ENCODE measurements at places on chromosomes 7 and 10. TPM values are rescaled to one million over a fixed set of nuclear protein-coding genes. Genes with fewer than 3 reads are reported as not detected.

PNLIP gene
- total RNA-seq: not detected

TUBB8 gene
- total RNA-seq: 0.59 TPM

MBL2 gene
- not detected for total RNA-seq

VWC2 gene
- total RNA-seq: not detected

SORCS3 gene
- not detected for total RNA-seq

LRIT1 gene
- not detected for total RNA-seq

DLD gene
- 157 TPM for total RNA-seq

SLC26A3 gene
- not detected for total RNA-seq

PDK4 gene
- 4.8 TPM for total RNA-seq

MGMT gene
- 28.1 TPM for total RNA-seq

ZNF239 gene
- 3.3 TPM for total RNA-seq

TMEM236 gene
- total RNA-seq: 0.20 TPM

NKX1-2 gene
- 2.9 TPM for total RNA-seq

ZKSCAN1 gene
- 70.3 TPM for total RNA-seq

CYP3A7 gene
- total RNA-seq: not detected

TUBGCP2 gene
- total RNA-seq: 52.8 TPM

CDK1 gene
- total RNA-seq: 94.4 TPM

HPSE2 gene
- total RNA-seq: not detected

CFAP69 gene
- total RNA-seq: 18.5 TPM

C10orf53 gene
- total RNA-seq: not detected

MSMB gene
- total RNA-seq: not detected

PAX4 gene
- total RNA-seq: not detected

RHBDD2 gene
- 75.6 TPM for total RNA-seq

OGDHL gene
- total RNA-seq: not detected

Measured in PC-9 (cell line).